ENCODE measurements at places on chromosomes 12 and 14.
A peak's percentile ranks its signal among the peaks of the same experiment; 100 is the strongest.

DNA sequence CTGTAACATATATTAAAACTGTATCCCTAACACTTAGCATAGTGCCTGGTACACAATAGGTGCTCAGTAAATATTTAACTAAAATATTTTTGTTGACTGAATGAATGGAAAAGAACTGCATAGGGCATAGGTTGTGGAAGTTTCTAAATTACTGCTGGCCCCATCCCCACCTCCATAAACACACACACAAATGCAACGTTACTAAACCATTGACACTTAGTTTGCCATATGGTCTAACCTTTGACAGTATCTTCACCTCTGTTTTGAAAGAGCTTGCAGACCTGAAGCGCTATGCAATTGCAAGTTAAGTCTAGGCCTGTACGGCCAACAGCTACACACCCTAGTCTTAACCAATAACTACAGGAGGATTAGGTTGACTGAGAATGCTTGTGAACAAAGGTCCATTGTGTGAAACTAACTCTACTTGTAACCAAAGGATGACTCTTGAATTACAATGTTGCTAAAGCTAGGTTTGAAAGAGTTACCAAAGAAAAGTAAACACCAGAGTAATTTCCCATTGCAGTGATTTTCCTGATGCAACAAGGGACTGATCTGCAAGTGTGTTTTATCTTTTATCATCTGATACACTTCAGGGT lies 924 bp upstream of the MANSC1 start:
- no peak for DNase-seq

GRCh38 chr12:119180380-119181040 lies 1.8 kb downstream of the HSPB8 start:
- DNase-seq = no peak

DNA sequence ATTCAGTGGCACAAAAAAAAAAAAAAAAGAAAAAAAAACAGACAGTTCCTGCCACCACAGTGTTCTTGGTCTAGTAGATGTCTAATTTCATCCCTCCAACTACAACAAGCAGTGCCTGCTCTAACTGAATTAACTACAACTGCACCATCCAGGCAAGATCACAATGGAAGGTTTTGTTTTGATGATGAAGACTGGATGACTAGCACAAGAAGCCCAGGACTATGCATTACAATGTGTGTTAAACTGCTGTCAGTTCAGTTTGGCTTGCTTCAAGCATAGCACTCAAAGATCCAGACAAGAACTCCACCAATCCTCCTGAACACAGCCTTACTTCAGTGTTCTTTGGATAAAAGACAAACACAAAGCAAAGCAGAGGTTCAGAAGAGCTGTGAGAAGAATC lies 279.9 kb downstream of the GRIN2B start:
- no peak for DNase-seq

GRCh38 chr12:9464408-9464807 lies 143.3 kb downstream of the KLRB1 start:
- DNase-seq = no peak

GRCh38 chr12:27221625-27222387 lies 22.3 kb upstream of the STK38L start:
- no peak for DNase-seq

DNA sequence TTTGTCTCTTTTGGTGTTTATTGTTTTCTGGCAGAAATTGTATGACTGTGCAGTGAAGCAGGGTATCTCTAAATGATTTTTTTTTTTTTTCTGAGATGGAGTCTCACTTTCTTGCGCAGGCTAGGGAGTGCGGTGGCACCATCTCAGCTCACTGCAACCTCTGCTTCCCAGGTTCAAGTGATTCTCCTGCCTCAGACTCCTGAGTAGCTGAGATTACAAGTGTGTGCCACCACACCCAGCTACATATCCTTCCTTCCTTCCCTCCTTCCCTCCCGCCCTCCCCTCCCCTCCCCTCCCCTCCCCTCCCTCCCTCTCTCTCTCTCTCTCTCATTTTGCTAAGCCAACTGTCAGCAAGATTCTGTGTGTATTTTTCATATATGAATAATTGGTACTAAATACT lies 94.4 kb downstream of the PPHLN1 start:
- no peak for DNase-seq

- peak; percentile 0 for DNase-seq
These were observed 25.6 kb downstream of the VPS37B start for GRCh38 chr12:122870163-122870842.

- no peak for DNase-seq
These were observed 25.9 kb downstream of the SUDS3 start for GRCh38 chr12:118402251-118402650.

GRCh38 chr14:60235440-60235839 lies 13.6 kb upstream of the PPM1A start:
- DNase-seq = no peak

DNA sequence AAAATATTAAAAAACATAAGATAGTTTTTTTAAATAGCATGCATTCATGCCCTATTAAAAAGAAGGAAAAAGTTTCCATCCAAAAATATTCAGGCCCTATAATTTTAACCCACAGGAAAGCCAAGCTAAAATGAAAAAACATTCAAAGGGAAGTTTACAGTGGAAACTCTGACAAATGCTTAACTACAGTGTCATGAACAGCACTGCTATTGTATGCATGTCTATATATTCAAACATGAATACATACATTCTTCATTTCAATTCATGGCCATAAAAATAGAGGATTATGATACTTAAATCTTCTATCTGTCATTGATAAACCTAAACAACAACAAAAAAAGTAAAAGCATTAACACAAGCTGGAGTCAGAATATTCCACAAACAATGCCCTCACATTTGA lies 67.4 kb downstream of the PPP2R5E start:
- DNase-seq = no peak

DNA sequence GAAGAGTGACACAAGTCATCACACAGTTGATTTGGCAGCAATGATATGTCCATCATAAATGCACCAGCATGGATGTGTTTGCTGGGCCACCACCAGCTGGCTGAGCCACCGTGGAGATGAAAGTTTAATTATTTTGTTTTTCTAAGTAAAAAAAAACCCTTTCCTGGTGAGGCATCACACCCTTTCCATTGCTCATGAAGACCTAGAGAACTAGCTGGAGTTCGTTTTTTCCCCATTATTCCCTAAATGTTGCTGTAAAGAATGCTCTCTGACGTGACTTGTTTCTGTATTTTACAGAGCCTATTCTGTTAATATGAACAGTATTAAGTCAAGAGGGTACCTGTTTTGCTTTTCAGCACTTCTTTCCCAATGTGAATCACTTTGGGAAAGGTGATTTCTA lies 257.9 kb downstream of the MSRB3 start:
- no peak for DNase-seq

DNA sequence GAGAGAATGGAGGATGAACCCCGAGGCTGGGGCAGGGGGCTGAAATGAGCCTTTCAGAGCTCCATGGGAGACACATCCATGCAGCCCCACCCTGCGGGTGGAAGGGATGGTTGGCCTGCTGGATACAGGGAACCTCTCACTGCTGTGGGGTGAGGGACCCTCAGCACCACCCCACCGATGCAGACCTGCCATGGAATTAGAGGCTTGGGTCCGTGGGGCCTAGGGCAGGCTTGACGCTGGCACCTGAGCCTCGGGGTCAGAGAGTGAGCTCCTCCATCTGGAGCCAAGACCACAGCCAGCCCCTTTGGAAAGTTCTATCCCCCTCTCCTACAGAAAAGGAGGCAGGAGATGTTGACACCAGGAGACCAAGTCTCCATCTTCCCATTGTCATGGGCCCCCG lies 7.4 kb upstream of the KRT74 start:
- DNase-seq = no peak

DNA sequence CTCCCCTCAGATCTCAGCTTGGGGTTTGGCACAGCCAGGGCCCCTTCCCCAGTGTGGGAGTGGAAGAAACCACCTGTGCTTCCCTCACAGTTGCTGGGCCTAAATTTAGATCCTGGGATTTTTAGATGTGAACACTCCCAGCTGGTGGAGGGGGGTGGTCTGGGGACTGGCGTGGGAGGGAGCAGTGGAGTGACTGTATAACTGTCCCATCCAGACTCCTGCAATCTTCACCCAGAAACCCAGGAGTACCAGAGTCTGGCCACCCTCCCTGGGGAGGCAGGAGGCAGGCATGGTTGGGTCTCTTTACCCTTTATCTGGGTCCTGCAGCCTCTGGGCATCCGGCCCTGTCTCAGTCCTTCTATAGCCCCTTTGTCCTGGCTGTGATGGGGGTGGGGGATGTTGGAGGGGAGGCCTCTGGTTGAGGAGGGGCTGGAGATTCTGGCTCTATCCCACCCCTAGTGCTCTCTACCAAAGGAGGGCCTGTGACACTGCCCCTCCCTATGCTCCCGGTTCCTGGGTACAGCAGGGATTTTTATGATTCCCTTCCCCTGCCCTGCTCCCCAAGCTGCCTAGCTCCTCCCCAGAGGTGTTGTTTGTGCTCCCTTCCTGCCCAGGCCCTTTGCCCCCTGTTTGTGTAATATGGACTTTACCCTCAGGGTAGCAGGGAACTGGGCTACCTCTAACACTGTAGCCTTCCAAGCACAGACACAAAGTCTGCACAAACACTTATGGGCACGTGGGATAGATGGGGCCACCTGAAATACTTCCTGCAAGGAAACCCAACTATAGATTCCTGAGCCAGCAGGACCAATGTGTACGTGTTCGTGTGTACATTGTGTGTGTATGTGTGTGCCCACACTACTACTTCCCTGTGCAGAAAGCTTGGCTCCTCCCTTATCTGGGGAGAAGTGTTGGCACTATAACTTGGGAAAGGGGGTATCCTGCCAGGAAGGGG lies 1.7 kb downstream of the ERBB3 start:
- DNase-seq = no peak

DNA sequence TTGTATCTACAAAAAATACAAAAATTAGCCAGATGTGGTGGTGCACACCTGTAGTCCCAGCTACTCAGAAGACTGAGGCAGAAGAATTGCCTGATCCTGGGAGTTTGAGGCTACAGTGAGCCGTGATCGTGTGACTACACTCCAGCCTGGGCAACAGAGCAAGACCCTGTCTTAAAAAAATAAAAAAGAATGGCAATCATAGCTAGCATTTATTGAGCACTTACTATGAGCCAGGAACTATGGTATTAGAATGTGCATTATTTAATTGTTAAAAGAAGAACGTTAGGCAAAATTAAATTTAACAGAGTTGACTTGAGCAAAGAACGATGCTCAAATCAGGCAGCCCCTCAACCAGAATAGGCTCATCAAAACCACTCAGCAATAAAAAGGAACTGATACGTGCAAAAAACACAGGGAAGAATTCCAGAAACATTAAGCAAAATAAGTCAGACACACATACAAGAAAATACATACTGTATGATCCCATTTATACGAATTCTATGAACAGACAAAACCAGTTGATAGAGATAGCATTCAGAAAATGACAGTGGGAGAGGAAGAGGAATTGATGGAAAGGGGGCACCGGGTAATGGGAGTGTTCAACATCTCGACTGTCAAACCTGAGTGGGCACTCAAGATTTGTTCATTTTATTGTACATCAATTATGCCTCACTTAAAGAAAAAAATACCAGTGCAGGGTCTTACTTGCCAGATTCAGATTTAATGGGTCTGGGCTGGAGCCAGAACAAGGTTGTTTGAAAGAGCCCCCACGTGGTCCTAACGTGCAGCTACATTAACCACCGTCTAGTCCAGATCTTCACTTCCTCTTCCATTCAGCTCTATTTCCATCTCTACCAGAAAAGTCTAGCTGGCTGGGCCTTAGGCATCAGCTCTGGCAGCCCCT lies 8.0 kb downstream of the SCNN1A start:
- DNase-seq = no peak

GRCh38 chr12:82807132-82807737 lies 120.5 kb downstream of the TMTC2 start:
- no peak for DNase-seq

DNA sequence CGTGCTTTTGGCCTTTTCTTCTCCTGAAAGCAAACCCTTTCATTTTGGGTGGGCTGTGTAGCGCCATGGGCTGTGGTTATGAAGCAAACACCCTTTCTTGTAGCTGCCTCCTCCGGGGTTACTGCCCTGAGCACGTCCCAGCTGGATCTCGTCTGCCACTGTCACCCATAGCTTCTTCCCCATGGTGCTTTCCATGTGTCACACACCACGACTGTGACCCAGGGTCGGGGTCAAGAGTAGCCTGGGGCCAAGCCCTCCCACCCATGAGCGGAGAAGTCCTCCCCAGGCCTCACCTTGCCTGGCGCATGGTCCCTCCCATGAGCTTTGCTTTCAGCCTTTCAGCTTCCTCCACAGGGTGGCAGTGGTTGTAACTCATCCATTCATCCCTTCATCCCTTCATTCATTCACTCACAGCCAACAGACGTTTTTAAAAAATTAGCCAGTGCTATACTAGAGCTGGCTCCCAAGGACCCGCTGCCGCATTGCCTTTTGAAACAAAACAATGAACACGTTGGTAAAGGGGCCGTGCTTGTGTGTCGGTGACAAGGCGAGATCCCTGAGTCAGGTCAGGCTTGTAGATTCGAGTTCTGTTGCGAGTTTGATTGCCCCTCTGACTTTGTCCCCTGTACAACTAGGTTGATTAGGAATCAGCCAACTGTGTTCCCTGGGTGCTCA lies 29.5 kb downstream of the MEG3 start:
- no peak for DNase-seq

GRCh38 chr12:131349397-131350127 lies 361.3 kb upstream of the SFSWAP start:
- no peak for DNase-seq

DNA sequence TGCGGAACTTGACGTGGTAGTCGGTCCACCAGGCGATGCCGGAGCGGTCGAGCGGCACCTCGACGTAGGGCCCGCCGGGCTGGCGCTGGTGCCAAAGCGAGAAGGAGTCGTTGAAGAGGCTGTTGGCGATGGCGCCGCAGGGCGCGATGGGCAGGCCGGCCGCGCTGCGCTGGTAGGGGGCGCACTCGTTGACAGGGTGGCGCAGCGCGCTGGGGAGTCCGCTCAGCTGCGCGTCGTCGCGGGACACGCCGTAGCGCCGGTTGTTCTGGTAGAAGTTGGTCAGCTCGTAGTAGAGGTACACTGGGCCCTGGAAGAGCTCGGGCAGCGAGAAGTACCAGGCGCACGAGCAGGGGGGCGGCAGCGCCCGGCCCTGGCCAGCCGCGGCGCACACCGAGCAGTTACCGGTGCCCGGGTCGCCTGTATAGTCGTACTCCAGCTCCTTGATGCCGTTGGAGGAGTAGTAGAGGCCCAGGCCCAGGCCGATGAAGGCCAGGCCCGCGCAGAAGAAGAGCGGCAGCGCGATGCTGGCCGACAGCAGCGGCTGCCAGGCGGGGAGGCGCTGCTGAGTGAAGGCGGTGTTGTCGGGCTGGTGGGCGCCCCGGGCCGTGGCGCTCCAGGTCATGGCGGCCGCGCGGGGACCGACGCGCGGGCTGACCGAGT lies 482 bp downstream of the TMEM30B start:
- DNase-seq = peak; percentile 90

DNA sequence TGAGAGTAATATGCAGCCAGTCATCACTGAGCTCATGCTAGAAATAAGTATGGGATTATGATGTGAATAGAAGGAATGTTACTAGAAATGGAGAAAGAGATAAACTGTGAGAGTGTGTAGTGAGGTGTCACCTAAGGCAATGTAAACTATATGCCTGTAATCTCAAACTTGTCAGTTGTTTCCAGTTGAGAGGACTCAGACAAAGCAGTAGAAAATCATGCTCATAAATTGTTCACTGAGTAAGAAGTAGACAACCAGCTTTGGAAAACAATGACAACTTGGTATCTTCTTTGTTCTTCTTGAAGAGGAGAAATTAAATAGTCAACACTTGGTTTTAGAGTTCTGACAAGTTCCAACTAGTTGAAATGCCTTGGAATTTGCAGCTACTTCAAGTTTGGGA lies 148.5 kb upstream of the OR4E1 start:
- no peak for DNase-seq

- no peak for DNase-seq
These were observed 131.2 kb upstream of the TBX3 start for GRCh38 chr12:114815026-114815795.

- no peak for DNase-seq
These were observed 138.6 kb upstream of the LGR5 start for GRCh38 chr12:71300772-71301675.

Data from CD8-positive, alpha-beta T cell (primary cell).